NCI-H774 (cell line): ENCODE measurements at places on chromosomes 4 and X.

DNA sequence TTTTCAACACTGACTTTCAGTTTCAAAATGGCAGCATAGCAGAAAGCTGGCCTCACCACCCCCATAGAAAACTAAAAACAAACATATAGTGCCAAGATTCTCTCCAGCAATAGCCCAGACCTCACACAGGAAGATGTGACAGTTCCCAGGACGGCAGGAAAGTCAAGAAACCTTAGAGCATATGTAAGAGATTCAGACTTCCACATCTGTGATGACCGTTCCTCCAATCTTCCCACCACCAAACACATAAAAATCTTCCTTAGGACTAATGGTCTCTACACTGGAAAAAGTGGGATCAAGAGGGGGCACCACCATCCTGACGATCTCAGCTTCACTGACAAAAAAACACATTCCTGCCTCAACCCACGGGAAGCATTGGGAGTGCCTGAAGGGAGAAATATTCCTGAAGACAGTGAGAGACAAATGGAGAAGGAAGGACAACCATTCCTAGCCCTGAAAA, 134.1 kb upstream of the CPXCR1 start:
- DNase-seq, result no peak

GRCh38 chr4:68535974-68536373, 40.1 kb downstream of the UGT2B17 start:
- no peak for DNase-seq

DNA sequence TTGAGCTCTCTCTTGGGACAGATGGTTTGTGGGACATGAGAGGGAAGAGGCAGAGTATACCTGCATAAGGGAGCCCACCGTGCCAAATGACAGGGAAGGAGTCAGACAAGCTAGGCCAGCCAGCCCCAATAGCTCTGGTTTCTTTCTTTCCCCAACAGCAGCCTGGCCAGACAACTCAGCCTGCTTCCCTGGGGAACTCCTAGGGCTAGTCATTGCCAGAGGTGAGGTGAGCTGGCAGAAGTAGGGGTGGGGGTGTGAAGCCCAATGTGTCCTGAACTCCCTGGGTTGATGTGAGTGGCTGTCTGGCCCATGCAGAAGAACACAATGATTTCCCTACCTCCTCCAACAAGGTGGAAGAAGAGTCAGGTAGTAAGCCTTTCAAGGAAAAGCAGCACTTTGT, 135.5 kb downstream of the AMMECR1 start:
- no peak for DNase-seq

DNA sequence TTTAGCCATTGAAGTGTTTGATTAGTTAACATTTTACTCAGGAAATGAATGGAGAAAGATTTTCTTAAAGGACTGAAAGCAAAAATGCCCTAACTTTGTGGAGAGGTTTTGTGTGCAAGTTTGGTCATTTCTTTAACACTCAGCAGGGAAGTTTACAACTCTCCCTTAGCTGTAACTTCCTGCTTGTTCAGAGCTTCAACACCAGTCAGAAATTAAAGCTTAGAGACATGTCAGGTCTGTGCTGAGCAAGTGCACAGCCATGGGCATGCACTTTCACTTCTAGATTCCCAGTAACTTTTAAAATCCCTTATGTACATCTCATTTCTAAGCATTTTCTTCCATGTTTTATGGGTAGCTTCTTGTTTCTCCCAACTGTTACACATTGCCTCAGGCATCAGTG, 326.0 kb downstream of the ACTRT1 start:
- no peak for DNase-seq

- no peak for DNase-seq
Measured at GRCh38 chr4:166012129-166013030, 139.3 kb downstream of the TLL1 start.

DNA sequence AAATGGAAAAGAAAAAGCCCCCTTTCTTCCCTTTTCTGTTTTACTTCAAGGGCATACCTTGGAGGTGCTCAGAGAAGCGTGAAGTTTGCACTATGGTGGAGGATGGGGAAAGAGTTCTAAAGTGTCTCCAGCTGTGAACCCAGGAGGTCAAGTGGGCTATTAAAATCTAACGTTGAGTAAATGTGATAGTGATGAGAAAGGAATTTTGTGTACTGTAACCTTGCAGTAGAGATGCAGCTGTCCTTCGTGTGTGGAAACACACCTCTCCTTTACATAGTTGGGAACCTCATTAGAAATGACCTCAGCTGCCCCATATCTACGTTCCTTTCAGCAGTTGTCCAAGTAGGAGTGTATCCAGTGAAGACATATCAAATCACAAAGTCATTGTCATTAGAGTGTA, 26.5 kb downstream of the ADH5 start:
- DNase-seq, result no peak

GRCh38 chr4:110681381-110681780, 58.5 kb upstream of the PITX2 start:
- DNase-seq, result no peak

DNA sequence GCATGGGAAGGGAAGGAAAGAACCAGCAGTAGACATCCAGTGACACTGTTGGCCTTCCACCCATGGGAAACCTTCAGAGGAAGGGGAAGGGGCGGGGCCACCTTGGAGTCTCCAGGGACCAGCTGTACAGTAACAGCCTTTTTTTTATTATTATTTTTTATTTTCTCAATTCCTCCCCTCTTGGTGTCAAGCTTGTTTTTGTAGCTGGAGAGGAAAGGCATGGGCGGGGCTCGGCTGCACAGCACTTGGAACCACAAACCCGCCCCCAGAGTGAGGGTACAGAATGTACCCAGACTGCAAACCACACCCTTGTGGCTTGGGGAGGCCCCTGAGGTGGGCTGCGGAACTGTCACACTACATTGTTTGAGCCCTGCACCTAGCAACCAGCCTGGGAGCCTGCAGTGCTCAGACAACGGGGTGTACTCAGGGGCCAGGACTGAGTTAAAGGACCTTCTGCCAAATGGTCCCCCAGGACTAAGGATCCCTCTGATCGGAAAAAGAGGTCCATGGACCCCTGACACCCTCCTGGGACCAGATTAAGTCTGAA, 45.7 kb downstream of the PRPS1 start:
- DNase-seq, result no peak

GRCh38 chrX:134533352-134533751, 73.4 kb downstream of the HPRT1 start:
- no peak for DNase-seq

- DNase-seq, result no peak
Measured at GRCh38 chr4:67871867-67872266, 11.9 kb downstream of the TMPRSS11D start.

GRCh38 chrX:11703855-11704254, 38.1 kb upstream of the ARHGAP6 start:
- DNase-seq, result no peak
